ENCODE measurements at places on chromosomes 2 and 18. TPM values are rescaled to one million over a fixed set of nuclear protein-coding genes. Genes with fewer than 3 reads are reported as not detected.

The RRM2 gene
- total RNA-seq, result 262 TPM

The LRRC30 gene
- not detected for total RNA-seq

The SNTG2 gene
- total RNA-seq, result not detected

The SPDYA gene
- total RNA-seq, result 0.20 TPM

The GAD1 gene
- total RNA-seq, result 0.39 TPM

The TUBB8B gene
- not detected for total RNA-seq
